ENCODE measurements at places on chromosomes 16 and 17. TPM values are rescaled to one million over a fixed set of nuclear protein-coding genes. Genes with fewer than 3 reads are reported as not detected.
A peak's percentile ranks its signal among the peaks of the same experiment; 100 is the strongest.

- H3K36me3 ChIP-seq = no peaks in the 10 kb centered on the region
- DNase-seq = no peak
- no peaks in the 10 kb centered on the region for H3K27me3 ChIP-seq
- H3K27ac ChIP-seq = no peak overlapping the region
- H3K4me1 ChIP-seq = peaks cover 3% of the 10 kb centered on the region
Measured at GRCh38 chr17:69761011-69761410, 314.0 kb upstream of the KCNJ16 start.

DNA sequence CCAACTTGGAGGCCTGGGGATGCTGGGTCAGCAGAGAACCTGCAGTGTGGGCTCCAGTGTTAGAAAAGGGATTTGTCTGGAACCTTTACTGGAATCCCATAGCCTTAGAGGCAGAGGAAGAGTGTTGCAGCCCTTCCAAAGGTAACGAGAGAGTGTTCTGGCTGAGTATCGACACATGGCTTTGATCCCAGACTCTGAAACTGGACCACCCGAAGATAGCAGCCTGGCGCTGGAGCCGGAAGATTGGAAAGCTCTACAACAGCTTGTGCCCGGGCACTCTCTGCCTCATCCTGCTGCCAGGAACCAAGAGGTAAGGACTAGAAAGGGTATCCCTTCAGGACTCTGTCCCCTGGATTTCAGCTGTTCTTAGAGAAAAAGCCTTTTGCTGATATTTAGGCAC lies 39.7 kb downstream of the REXO5 start:
- DNase-seq = no peak
- H3K4me3 ChIP-seq = no peak overlapping the region
- H3K27me3 ChIP-seq = no peaks in the 10 kb centered on the region
- no peaks in the 10 kb centered on the region for H3K36me3 ChIP-seq
- H3K27ac ChIP-seq = no peak overlapping the region

DNA sequence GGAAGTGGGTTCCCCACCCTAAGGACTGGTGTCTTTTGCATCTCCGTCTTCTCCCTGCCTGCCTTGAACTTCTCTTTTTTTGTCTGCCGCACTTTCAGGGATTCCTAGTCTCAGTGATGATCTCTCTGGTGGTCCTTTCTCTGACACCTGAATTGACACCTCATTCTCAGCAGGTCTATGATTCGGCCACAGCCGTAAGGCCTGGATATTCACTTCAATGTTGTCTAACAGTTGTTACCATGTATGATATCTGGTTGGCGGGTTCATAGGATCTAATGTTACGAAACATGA lies 25.1 kb upstream of the SLC47A1 start:
- H3K36me3 ChIP-seq = no peaks in the 10 kb centered on the region
- no peak overlapping the region for H3K27ac ChIP-seq
- no peaks in the 10 kb centered on the region for H3K27me3 ChIP-seq
- no peaks in the 10 kb centered on the region for H3K4me1 ChIP-seq
- peak overlapping the region; percentile 73 for H3K4me3 ChIP-seq

Gene GDPD3
- 6.0 TPM for total RNA-seq

Gene MYLK3
- total RNA-seq = 0.54 TPM

Gene CYGB
- 26.6 TPM for total RNA-seq
